ENCODE measurements at places on chromosomes 13 and 19.

- DNase-seq, result no peak
These were observed 31.8 kb downstream of the KCTD15 start for GRCh38 chr19:33828266-33829075.

DNA sequence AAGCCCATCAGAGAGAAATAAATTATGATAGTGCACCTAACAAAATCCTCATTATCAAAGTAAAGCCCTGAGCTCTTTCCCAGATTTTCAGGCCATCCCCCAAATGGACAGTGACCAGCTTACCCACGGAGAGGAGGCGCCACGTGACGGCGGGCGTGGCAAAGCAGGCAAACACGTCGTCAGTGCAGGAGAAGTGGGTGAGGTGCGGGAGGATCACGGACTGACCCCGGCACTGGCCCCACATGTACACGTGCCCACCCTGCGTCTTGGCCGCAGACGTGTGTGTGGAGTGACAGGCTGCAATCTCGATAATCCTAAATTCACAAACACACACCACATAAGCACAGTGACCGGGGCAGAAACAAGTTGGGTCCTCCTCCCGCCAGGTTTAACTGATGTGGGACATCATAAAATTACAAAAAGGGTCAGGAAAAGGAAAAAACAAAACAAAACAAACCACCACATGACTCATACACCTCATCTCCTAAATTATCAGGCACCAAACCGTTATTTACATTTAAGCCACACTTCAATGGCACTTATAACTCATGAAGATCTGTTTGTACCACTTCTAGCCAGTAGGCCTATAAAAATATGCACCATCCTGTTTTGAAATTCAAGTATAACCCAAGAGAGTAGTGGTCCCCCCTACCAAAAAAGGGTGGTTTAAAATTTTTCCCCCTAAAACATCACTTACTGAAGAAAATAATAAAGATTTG is 30.1 kb downstream of the RCBTB2 start:
- DNase-seq, result no peak

DNA sequence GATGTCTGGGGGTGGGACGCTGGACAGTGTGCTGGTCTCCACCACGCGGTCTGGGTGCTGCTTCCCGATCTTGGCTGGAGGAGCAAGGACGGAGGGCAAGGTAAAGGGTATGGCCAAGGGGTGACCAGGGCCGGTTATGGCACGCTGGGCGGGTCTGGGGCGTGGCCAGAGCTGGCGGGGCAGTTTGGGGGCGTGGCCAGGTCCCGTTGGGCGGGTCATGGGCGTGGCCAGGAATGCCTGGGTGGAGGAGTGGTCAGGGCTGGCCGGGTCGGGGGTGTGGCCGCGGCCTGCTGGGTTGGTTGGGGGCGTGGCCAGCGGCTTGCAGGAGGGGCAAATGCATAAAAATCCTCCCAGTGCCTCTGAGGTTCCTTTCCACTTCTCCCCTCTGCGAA is 19.2 kb downstream of the GPX4 start:
- DNase-seq, result peak; percentile 10

GRCh38 chr13:54536112-54536511 is 1507.5 kb downstream of the OLFM4 start:
- DNase-seq, result no peak

DNA sequence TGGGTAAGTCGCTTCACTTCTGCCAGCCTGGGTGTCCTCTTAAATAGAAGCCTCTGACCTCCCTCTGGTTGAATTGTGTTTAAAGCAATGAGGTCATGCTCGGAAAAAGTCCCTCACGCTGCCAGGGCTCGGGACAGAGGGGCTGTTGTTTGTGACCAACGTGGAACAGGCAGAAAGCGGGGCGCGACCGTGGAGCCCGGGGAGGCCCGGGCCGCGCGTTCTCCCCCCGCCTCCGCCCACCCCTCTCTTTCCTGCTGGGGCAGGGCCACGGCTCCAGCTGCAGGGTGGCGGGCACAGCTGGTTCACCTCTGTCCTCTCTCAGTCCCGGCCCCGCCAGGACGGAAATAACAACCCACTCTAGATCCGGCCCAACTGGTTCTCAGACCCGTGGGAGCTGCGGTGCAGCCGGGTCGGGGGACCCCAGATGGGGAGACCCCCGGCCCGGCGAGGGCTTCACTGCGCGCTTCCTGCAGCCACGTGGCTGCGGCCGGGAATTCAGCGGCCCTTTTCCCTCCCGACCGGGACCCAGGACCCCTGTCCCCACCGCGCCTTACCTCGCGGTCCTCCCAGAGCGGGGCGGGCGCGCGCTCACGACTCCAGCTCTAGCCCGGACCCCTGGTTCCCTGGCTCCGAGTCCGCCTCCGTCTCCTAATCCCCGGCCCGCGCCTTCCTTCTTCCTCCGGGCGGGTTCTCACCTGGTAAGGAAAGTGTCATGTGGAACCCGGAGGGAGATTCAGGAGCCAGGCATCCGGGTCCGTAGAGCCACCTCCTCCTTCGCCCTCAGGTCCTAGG is 1.9 kb downstream of the CDC42EP5 start:
- DNase-seq, result no peak

GRCh38 chr13:41651413-41652058 is 194.2 kb downstream of the RGCC start:
- DNase-seq, result peak; percentile 7

- DNase-seq, result peak; percentile 31
These were observed 8.3 kb downstream of the IRS2 start for GRCh38 chr13:109778102-109778542.

GRCh38 chr19:39053276-39054090 is 21.1 kb upstream of the FBXO27 start:
- no peak for DNase-seq

- DNase-seq, result no peak
These were observed 263.7 kb downstream of the KCTD12 start for GRCh38 chr13:76622315-76623040.

DNA sequence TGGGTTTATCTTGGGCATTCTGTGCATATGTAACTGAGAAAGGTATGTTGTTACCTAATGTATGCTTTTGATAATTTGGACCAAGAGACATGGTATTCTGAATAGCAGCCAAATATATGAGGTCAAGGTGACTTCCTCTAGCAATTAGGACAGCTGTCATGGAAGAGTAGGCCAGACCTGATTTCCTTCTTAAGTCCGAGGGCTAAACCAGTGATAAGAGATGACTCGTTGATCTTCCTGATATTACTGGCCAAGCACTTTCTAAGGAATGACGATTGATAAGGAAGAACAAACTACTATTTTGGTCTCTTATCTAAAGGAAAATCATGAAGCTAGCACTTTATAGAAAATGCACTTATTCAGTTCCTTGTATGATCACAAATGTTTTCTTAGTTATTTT is 42.7 kb downstream of the ARHGAP35 start:
- no peak for DNase-seq

DNA sequence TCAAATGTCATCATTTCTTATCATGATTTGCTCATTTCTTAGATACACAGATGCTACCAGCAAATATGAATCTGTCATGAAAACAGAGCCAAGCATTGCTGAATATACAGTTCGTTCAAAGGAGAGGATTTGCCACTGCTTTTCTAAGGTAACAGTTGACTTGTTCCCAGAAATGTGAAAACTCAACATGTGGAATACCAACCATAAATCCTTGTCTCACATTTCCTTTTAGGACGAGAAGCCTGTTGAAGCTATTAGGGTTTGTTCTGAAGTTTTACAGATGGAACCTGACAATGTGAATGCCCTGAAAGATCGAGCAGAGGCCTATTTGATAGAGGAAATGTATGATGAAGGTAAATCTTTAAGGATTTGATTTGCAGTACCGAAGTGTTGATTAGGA is 86.7 kb downstream of the DNAJC3 start:
- DNase-seq, result no peak

GRCh38 chr19:16190198-16190597 is 5.0 kb downstream of the FAM32A start:
- DNase-seq, result no peak

DNA sequence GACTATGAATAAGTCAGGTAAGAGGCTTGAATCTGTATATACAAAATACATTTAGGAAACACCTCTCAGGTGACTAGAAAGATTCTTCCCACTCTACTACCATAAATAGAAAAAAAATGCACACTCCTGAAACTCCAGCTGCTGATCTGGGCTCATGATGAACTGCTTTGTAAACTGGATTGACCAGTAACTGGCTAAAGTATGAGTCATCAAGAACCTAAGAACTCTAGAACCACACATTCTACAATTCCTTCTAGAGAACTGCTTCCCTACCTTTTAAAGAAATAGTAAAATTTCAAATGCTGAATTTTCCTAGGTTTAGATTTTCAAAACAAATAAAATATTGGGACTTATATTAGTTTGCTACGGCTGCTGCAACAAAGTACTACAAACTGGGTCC is 55.2 kb downstream of the ELF1 start:
- no peak for DNase-seq

DNA sequence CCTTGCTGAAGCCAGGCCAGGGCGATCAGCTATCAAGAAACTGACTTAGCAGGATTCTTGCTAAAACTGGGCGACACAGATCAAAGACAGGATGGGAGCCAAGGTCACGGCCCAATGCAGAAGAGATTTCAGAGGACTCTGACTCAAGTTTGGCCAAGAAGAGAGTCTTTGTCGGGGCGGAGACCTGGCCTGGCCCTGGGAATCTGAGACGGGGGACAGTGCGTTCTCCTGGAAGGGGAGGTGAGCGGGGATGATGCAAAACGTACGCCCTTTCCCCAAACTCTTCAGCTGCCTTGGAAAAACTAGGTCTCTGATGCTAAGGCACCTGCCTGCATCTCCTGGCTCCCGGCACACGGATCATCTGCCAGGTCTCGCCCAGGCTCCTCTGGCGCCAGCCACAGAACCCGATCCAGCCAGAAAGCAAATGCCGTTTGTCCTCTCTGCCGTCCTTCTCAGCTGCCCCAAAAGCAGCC is 9.8 kb downstream of the MVB12A start:
- no peak for DNase-seq

GRCh38 chr13:48317511-48318376 is 14.2 kb downstream of the RB1 start:
- DNase-seq, result peak; percentile 24

- no peak for DNase-seq
These were observed 34.1 kb downstream of the DLEU7 start for GRCh38 chr13:50809133-50810090.

DNA sequence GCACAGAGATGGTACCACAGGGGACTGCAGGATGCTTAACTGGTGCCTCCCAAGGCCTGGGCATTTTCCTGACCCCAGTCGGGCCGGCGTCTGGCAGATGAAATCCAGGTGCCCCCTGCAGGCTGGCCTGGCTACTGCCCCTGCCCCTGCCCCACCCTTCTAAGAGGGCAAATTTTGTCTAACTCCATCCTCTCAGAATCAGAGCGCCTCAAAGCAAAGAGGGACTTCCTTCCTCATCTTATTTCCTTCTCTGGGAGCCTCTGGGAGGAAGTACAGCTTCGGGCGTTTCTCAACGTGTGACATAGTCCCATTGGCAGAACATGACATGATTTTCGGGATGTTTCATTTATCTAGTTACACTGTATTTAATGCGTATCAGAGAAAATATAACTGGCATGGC is 2.7 kb downstream of the PRKACA start:
- DNase-seq, result peak; percentile 53

GRCh38 chr13:25677956-25678355 is 306.2 kb downstream of the ATP8A2 start:
- no peak for DNase-seq

GRCh38 chr13:50955241-50955640 is 45.6 kb downstream of the RNASEH2B start:
- no peak for DNase-seq

DNA sequence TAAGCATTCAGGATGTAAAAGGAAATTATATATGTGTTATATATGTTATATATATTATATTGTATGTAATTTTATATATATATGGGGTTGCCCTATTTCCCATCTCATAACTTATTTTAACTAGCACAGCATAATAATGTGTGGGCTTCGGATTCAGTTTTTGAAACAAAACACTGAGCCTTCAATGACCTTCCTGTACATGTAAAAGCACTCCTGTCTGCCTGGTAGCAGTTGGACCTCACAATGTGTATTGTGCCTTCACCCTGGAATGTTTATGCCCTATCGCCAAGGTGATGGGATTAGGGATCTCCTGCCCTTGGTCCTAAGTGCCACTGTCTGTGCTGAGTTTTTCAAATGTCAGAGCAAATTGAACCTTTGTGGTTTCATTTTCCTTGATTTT is 968.8 kb downstream of the TUBA3C start:
- no peak for DNase-seq

DNA sequence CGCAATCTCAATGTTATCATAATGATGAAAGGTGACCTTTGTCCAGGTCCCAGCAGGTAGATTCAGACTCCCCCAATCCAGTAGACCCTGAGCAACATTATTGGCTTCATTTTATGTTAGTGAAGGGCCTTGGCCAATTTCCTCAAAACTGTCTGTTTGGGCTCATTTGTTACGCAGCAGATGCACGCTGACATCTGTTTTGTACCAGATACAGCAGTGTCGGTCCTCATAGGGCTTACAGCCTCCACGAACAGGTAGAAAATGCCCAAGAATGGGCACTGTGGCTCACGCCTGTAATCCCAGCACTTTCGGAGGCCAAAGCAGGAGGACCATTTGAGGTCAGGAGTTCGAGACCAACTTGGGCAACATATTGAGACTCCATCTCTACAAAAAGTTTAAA is 13.1 kb upstream of the NMRK2 start:
- DNase-seq, result no peak

DNA sequence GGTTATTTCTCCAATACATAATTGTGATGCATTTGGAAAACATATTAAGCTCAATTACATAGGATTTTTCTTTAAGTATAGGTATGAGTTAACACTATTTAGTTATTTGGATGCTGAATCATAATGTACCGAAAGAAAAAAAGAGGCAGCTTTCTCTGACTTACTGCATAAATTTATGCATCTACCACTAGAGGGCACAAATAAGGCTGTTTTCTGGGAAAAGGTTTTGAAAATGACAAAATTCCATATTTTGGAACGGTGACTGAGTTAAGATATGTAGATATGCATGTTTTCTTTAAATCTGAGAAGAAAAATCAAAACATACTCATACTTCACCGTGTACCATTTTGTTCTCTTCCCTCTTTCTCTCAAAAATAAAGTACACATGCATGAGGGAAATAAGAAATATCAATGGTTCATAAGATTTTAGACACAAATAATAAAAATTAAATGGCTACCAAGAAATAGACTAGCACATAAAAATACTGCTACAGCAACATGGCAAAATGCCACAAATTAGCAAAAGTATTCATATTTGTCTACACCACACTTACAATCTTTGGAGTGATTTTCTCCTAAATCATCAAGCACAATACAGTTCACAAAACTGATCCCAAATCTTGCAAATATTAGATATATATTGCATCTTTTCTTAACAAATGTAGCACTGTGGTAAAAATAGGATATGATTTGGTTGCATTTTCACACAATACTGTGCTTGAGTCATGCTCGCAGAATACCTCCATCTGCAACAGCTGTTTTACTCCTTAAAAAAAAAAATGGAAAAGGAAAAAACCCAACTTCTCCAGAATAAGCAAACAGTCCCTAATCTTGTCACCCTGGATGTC is 260.0 kb downstream of the FGF14 start:
- DNase-seq, result peak; percentile 31

GRCh38 chr13:74040200-74040599 is 94.0 kb downstream of the KLF12 start:
- peak; percentile 39 for DNase-seq

- DNase-seq, result peak; percentile 29
These were observed 1299.2 kb upstream of the SPRY2 start for GRCh38 chr13:81639984-81640582.
